ENCODE measurements at places on chromosomes 7 and 10.

DNA sequence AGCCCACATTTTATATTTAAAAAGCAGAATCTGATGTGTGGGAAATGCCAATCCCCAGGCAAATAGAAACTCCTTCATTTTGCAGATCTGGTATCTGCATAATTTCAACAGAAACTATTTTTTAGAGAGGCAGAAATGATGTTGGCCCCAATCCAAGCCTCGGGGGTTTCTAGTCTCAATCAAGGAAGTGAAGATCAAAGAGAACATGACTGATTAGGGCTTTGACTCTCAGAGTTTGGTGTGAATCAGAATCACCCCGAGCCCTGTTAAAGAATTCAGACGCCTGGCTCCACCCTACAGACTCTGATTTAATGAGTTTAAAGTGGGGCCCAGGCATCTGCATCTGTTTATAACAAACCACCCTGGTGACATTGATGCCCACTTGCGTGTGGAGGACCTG is 36.7 kb upstream of the UBE2H start:
- DNase-seq = no peak

DNA sequence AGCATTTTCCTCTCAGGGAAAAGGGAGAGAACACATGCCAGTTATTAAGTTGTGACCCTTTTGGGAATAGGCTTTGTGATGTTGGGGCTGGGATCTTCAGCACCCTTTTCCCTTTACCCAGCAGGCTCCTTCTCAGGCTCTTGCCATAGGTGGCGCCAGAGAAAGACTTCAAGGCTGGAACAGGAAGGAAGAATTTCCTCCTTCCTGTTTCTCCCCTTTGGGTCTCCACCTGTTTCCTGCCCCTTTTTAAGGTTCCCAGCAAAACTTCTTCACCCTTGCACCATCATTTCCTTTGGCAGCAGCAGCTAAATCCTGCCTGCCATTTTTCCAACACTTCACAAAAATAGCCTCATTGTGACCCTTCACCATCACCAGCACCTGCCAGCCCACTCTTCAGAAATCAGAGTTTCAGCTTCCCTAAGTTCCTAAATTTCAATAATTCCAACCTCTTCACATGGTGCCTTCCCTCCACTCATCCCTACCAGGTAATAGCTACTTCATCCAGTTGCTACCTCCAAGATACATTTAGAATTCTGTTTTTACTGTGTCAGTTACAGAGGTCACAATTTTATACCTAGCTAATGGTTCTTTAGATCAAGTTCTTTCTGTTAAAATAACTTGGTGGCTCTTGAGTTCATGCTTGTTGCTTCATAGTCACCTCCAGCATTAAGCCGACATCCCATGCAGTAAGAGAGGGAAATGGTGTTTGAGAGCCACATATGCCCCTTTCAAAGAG is 22.4 kb upstream of the FOXK1 start:
- no peak for DNase-seq

GRCh38 chr7:120867932-120868331 is 10.0 kb upstream of the TSPAN12 start:
- no peak for DNase-seq

DNA sequence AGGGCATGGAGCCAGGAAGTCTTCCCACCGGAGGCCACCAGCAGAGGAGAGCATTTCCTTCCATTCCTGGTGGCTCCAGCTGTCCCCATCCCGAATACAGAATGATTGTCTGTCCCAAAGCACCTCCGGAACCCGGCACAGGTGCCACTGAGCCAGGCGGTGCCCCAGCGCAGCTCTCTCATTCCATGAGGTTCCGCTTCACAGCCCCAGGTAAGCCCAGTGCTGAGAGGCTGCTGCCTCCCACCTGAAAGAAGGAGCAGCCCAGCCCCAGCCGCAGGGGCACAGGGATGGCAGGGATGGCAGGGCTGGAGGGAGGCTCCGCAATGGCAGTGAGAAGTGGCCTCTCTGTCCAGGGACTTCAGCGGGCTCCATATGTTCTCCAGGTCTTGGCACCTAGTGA is 162.1 kb upstream of the TCERG1L start:
- no peak for DNase-seq

DNA sequence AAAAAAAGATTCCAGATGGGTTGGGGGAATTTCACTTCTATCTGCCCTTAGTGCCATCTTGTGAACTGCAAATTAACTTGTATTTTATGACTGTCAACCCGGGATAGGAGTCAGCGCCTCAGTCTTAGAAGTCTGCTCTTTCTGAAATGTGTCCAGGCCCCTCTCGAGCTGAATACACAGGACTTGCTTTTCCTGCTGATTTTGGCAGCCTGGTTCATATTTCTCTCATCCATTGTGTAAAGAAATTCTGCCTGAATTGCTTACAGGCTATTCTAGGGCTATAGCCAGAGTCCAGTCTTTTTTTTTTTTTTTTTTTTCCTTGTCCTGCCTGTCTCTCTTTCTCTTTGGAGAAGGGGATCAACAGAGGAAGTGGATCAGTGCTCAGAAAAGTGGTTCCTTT is 24.6 kb downstream of the GATA3 start:
- DNase-seq = no peak

DNA sequence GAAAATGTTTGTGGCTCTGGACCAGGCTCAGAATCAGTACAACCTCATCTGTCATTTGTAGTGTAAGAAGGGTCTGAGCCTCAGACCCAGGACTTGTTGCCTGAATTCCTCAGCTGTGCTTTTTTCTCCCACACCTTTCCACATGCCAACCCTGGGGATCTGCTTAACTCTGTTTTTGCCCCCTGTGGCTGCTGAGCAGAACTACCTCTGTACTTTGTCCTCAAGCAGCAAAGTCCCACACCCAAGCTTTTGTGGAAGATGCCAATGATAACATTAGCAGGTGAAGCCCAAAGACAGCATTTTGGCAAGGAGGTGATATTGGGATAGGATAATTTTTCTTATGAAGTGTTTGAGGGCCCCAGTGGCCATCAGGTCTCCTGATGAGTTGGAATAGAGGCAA is 5.8 kb upstream of the CYP2C18 start:
- DNase-seq = no peak

Data from fibroblast of skin of left quadriceps (primary cell).